ENCODE measurements at places on chromosomes 2 and 18. TPM values are rescaled to one million over a fixed set of nuclear protein-coding genes. Genes with fewer than 3 reads are reported as not detected.

- no peaks in the 10 kb centered on the region for H3K27me3 ChIP-seq
- H3K36me3 ChIP-seq = no peaks in the 10 kb centered on the region
- peaks cover 6% of the 10 kb centered on the region for H3K4me1 ChIP-seq
- no peak for DNase-seq
- H3K4me3 ChIP-seq = no peak overlapping the region
- no peak overlapping the region for H3K27ac ChIP-seq
These were observed 77.3 kb downstream of the TCF7L1 start for GRCh38 chr2:85210511-85210910.

DNA sequence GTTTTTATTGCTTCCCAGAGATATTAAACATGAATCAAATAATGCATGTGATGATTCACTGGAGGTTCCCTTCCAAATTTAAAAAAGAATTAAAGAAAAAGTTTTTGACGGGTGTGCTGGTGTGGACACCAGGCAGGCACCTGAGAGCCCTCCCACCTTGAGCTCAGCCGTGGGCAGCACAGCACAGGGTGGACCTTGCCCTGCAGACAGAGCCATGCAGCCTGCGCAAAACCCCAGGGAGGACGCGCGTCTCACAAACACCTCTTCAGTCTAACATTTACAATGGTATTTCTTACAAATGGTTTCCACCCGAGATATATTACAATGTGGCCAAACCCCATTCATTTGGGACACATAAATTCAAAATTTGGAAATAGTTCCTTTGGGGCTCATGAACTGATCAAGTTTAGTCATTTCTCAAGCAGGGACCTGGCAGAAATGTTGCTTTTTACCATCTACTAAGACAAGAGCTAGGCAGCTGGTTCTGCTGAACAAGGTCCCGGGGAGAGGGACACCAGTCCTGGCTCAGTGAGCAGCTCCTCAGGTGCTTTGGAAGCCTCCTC, 45.4 kb downstream of the ODC1 start:
- H3K27me3 ChIP-seq = no peaks in the 10 kb centered on the region
- no peak overlapping the region for H3K4me3 ChIP-seq
- no peak for DNase-seq
- H3K4me1 ChIP-seq = peaks cover 3% of the 10 kb centered on the region
- no peak overlapping the region for H3K27ac ChIP-seq

- no peaks in the 10 kb centered on the region for H3K36me3 ChIP-seq
- H3K4me3 ChIP-seq = no peak overlapping the region
- no peak overlapping the region for H3K27ac ChIP-seq
- DNase-seq = no peak
- H3K4me1 ChIP-seq = no peaks in the 10 kb centered on the region
These were observed 24.4 kb downstream of the CRYGD start for GRCh38 chr2:208099682-208100470.

Gene PCARE
- total RNA-seq = not detected

Gene PROC
- not detected for total RNA-seq

Gene XPO1
- 76.0 TPM for total RNA-seq

Gene DPYSL5
- not detected for total RNA-seq
